ENCODE measurements at places on chromosomes 4 and X. TPM values are rescaled to one million over a fixed set of nuclear protein-coding genes. Genes with fewer than 3 reads are reported as not detected.

The SCML2 gene
- total RNA-seq = 1.00 TPM

The GAGE12F gene
- not detected for total RNA-seq

The KLHL4 gene
- total RNA-seq = 0.34 TPM

The ALAS2 gene
- total RNA-seq = not detected
